ENCODE measurements at places on chromosomes 1 and 21.

GRCh38 chr1:8276173-8276914 is 41.6 kb upstream of the SLC45A1 start:
- DNase-seq = no peak

GRCh38 chr21:26077521-26077920 is 93.0 kb downstream of the APP start:
- DNase-seq = no peak

- no peak for DNase-seq
Observed at GRCh38 chr1:234214129-234214910, 158.9 kb upstream of the COA6 start.

DNA sequence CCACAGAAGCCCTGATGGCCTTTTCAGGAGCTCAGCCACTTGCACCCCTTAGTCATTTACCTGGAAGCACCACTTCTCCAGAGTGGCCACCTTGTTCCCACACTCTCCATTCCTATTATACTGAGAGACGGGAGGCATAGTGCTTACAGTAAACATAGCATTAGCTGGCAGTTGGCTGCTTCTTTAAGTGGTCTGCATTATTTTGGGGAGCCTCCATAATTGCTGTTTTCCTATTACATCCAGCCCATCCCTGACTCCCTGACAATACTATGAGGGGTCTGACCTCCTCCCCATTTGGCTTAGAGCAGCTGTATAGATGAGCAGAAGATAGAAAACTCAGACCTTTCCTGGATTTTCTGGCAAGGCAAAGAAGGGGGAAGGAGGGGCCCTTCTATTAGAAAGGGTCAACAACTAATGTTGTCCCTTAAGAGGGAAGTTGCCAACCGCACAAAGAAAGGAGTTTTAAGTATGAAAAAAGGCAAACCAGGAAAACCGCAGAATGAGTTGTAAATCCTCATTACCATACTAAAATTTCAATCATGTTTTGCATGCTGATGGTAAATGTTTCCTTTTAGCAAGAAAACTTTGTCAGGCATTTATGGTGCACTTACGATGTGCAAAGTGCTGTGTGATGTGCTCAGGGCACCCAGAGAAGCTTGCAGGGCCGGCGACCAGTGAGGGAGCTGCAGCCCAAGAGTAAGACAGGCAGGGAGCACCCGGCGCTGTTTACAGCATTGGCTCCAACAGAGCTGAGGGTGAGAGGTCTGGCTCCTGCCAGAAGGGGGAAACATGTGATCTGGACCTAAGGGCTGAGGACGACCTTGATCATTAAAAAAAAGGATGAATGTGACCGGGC is 167.3 kb downstream of the ZZZ3 start:
- no peak for DNase-seq

DNA sequence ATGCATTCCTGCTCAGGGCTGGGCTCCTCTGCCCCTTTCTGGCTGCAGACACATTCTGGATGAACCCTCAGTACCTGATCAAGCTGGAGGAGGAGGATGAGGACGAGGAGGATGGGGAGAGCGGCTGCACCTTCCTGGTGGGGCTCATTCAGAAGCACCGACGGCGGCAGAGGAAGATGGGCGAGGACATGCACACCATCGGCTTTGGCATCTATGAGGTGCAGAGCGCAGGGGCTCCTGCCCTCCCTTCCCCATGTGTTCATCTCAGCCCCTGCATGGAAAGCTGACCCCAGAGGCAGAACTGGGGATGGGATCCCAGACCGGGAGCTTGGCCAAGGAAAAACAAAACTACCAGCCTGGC is 43.1 kb downstream of the CAPN2 start:
- DNase-seq = no peak

- DNase-seq = no peak
Observed at GRCh38 chr1:159873530-159874143, 11.2 kb upstream of the VSIG8 start.

GRCh38 chr1:212290608-212291007 is 5.4 kb downstream of the PPP2R5A start:
- DNase-seq = no peak

DNA sequence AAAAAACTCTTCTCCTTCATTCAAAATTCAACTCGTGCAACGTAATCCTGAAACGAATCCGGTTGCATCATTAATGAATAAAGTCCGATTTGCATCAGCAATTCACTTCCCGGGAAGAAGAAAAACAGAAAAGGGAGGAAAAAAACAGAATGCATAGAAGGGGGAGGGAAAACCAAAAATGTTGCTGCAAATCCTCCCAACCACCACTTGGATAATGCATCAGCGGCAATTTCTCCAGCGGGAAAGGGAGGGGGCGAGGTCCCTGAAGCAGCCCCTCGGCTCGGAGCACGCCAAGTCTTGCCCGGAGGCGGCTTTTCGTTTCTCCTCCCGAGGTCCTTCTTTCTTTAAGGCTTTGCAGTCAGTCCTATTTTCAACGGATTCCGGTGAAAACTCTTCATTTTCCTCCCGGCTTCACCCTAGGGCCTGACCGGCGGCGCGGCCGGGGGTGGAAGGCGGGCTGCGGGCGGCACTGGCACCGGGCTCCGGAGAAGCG is 723 bp downstream of the CDC42BPA start:
- DNase-seq = no peak

- DNase-seq = no peak
Observed at GRCh38 chr1:201741763-201742342, 87.1 kb upstream of the IPO9 start.

DNA sequence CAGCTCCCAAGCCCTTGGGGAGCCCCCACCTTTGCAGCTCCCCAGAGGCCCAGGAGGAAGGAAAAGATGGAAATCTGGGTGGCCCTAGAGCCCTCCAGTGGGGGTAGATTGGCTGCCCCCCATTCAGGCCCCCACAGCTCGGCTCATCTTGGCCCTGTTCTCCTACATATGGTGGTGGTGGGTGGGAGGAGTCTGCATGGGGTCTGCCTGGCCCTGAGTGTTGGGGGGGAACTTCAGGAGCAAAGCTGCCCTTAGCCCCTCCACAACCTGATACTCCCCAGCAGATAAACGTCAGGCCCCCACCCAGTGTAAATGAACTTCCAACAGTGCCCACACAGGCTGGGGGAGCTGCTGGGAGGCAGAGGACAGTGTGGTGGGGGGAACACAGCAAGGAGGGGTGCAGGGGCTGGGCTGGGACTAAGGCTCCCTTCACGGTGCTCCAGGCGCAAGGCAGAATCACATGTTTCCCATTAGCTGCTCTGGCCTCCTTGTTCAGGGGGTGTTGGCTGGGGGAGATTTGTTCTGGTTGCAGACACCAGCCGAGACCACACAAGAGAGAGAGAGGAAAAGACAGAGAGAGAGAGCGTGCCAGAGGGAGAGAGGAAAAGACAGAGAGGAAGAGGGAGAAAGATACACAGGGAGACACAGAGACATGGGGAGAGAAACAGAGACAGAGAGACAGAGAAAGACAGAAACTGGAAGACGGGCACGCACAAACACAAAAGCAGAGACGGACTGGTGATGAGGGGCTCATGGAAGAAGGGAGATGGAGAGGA is 42.6 kb downstream of the AHDC1 start:
- no peak for DNase-seq

- DNase-seq = no peak
Observed at GRCh38 chr1:177710696-177711620, 258.9 kb downstream of the SEC16B start.

DNA sequence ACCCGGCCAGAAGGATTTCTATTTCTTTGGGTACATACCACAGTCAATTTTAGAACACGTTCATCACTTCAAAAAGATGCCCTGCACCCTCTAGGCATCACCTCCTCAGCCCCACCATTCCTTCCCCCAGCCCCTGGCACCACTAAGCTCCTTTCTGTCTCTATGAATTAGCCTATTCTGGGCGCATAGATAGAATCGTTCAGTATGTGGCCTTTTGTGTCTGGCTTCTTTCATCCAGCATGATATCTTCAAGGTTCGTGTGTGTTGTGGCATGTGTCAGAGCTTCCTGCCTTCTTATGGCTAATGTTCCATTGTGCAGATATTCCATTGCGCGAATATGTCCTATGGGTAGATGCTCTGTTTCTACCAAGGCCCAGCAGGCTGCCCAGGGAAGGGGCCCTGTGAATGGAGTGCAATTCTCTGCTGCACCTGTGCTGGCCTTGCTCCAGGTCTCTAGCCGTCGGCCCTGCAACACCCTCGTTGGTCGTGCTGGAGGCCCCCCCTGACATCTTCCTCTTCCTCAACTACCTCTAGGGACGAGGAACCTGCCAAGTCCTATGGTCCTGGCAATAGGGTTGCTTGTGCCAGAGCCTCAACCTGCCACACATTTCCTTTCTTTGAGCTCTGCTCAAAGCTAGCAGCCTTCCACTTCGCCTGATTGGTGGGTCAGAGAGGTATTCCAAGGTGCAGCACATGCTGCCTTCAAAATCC is 113.5 kb downstream of the RIPK4 start:
- no peak for DNase-seq

All from stimulated activated CD8-positive, alpha-beta memory T cell treated with anti-CD3 and anti-CD28 coated beads, Interleukin-4, amount 100 ng/mL, for 4 hours (primary cell).